Effector memory CD8-positive, alpha-beta T cell (primary cell): ENCODE measurements at places on chromosomes 6 and 20.

DNA sequence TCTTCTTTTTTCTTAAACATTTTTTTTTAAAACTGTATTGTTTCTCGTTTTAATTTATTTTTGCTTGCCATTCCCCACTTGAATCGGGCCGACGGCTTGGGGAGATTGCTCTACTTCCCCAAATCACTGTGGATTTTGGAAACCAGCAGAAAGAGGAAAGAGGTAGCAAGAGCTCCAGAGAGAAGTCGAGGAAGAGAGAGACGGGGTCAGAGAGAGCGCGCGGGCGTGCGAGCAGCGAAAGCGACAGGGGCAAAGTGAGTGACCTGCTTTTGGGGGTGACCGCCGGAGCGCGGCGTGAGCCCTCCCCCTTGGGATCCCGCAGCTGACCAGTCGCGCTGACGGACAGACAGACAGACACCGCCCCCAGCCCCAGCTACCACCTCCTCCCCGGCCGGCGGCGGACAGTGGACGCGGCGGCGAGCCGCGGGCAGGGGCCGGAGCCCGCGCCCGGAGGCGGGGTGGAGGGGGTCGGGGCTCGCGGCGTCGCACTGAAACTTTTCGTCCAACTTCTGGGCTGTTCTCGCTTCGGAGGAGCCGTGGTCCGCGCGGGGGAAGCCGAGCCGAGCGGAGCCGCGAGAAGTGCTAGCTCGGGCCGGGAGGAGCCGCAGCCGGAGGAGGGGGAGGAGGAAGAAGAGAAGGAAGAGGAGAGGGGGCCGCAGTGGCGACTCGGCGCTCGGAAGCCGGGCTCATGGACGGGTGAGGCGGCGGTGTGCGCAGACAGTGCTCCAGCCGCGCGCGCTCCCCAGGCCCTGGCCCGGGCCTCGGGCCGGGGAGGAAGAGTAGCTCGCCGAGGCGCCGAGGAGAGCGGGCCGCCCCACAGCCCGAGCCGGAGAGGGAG lies 580 bp downstream of the VEGFA start:
- peak; percentile 18 for DNase-seq

- DNase-seq, result no peak
Measured at GRCh38 chr6:169074526-169074925, 179.1 kb downstream of the THBS2 start.

GRCh38 chr6:109441069-109441816 lies 719 bp downstream of the SMPD2 start:
- peak; percentile 43 for DNase-seq

GRCh38 chr20:38202982-38203293 lies 37.9 kb upstream of the TGM2 start:
- DNase-seq, result no peak

GRCh38 chr6:109269953-109270517 lies 112.2 kb downstream of the CD164 start:
- no peak for DNase-seq

DNA sequence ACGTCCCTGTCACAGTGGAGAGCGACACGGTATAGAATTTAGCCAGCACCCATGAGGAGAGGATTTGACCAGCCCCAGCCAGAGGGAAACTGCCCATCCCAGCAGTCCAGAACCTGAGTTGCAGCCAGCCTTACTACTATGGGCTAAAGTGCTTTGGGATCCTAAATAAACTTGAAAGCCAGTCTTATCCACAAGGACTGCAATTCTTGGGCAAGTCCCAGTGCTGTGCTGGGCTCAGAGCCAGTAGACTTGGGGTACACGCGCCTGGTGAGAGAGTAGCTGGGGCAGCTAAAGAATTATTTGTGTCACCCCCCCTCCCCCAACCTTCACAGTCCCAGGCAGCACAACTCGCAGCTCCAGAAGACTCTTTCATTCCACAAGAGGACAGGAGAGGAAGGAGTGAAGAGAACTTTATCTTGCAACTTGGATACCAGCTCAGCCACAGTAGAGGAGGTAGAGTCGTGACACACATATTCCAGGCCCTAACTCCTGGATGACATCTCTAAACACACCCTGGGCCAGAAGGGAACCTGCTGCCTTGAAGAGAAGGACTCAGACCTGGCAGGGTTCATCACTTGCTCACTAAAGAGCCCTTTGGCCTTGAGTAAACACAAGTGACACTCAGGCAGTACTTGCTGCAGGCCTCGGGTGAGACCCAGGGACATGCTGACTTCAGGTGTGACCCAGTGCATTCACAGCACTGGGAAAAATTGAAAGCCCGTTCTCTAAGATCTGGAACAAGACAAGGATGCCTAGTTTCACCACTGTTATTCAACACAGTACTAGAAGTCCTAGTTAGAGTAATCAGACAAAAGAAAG lies 100.3 kb downstream of the REV3L start:
- no peak for DNase-seq

GRCh38 chr6:118668761-118669385 lies 17.5 kb upstream of the CEP85L start:
- no peak for DNase-seq

GRCh38 chr6:88650029-88650619 lies 313.3 kb downstream of the RNGTT start:
- no peak for DNase-seq

DNA sequence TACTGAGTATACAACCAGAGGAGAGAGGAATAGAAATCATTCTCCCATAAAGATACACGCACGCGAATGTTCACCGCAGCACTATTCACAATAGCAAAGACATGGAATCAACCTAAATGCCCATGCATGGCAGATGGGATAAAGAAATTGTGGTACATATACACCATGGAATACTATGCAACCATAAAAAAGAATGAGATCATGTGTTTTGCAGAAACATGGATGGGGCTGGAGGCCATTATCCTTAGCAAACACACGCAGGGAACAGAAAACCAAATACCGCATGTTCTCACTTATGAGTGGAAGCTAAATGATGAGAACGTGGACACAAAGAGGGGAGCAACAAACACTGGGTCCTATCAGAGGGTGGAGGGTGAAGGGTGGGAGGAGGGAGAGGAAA lies 3.4 kb downstream of the SERPINB6 start:
- DNase-seq, result no peak

- DNase-seq, result no peak
Measured at GRCh38 chr20:53201588-53201987, 229.4 kb downstream of the TSHZ2 start.

DNA sequence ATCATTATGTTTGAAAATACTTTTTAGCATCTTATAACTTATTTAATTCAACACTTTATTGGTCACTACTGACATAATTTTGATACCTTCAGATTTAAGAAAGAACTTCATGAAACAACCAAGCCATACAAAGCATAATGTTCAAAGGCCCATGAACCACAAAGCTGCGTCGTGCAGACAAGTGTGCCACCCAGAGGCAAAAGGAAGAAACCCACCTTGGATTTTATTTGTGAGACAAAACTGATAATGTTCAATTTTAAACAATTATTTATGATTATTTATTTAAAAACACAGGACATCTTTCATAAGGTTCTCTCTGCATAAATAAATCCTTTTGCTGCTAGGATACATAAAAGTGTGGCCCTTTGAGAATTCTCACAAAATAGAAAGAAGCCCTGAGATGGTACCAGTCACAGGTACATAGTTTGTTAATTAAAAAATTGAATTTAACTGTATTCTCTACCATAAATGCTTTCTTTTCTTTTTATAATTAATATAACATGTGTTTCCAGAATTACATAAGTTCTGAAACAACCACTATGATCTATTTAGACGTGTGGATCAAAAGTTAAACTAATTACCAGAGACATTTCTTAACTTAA lies 143.7 kb downstream of the RALGAPA2 start:
- DNase-seq, result peak; percentile 6

- DNase-seq, result peak; percentile 31
Measured at GRCh38 chr6:37171201-37171969, 1.4 kb downstream of the PIM1 start.

GRCh38 chr6:112886415-112886814 lies 539.3 kb downstream of the RFPL4B start:
- no peak for DNase-seq

GRCh38 chr6:159691133-159691962 lies 1.7 kb downstream of the SOD2 start:
- DNase-seq, result peak; percentile 32

GRCh38 chr6:108080010-108080780 lies 5.7 kb upstream of the OSTM1 start:
- DNase-seq, result no peak

- no peak for DNase-seq
Measured at GRCh38 chr20:20941468-20941889, 164.7 kb downstream of the LINC00237 start.

GRCh38 chr6:31270788-31271640 lies 878 bp downstream of the HLA-C start:
- peak; percentile 83 for DNase-seq

DNA sequence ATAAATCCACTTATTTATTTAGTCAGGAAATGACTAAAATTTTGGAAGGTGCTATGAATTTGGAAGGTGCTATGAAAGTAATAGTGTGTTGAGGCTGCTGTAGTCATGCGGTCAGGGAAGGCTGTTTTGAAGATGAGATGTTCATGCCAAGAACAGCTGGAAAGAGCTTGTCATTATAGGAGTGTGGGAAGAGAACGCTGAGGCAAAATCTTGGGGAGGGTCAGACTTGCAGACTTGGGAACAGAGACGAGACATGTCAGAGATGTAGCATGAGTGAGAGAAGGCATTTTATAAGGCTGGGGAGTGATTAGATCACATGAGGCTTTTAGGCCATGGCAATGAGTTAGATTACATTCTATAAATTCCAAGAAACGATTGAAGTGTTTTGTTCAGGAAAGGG lies 124.0 kb upstream of the B3GAT2 start:
- DNase-seq, result no peak

GRCh38 chr20:37420610-37421009 lies 74.7 kb downstream of the SRC start:
- DNase-seq, result no peak

DNA sequence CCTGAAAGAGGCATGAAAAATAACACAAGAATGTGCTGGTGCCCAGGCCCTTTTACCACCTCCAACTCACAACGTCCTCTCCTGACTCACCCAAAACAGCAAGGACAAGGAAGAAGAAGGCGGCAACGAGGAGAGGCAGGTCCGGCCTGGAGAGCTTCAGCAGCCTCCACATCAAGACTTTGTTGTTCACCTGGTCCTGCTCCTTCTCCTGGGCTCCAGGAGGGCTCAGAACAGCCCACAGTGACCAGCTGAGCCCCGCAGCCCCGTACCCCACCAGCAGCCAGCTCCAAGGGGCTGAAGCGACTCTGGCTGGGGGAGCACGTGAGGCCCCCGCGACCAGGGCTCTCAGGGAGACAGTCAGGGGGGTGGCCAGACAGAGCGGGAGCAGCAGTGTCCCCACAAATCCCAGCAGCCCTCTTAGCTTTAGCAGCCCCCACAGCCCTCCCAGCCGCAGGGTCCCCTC lies 857 bp downstream of the TAP2 start:
- no peak for DNase-seq

GRCh38 chr20:59039233-59039632 lies 3.4 kb downstream of the PRELID3B start:
- DNase-seq, result no peak

- DNase-seq, result no peak
Measured at GRCh38 chr6:46104209-46104608, 25.6 kb upstream of the ENPP4 start.

- DNase-seq, result no peak
Measured at GRCh38 chr6:89387516-89388201, 24.4 kb downstream of the RRAGD start.

DNA sequence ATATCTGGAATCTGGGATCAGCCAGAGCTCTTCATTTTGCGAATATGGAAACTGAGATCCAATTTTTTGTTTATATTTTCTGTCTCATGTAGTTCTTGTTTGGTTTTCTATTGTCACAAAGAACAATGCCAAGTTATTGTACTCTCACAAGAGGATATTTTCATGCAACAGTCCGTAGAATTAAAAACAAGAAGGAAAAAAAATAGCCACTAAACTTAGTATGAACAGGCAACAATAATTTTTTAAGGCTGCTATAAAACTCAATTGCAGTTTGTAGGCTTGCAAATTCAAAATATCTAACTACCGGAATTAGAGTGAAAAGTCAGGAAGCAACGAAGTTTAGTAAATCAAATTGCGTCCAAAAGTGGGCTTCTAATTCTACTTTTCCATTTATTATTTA lies 1.2 kb downstream of the POPDC3 start:
- no peak for DNase-seq

DNA sequence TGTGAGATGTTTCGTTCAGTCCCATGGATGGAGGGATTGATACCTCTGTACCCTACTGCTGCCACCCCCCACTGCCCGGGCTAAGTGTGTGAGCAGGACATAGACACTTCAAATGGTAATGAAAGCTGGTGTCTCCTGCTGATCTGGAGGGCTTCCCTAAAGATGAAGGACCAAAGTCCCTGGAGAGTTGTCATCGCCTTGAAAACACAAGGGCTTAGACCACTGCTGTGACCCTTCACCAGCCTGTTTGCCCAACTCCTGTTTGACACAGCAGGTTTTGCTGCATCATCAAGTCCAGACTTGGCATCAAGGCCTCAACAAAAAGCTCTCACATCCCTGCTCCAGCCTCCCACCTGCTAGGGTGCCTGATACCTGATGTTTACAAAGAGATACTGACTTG lies 57.9 kb upstream of the FAM8A1 start:
- DNase-seq, result no peak

GRCh38 chr20:20201124-20201523 lies 148.8 kb downstream of the CFAP61 start:
- DNase-seq, result no peak

DNA sequence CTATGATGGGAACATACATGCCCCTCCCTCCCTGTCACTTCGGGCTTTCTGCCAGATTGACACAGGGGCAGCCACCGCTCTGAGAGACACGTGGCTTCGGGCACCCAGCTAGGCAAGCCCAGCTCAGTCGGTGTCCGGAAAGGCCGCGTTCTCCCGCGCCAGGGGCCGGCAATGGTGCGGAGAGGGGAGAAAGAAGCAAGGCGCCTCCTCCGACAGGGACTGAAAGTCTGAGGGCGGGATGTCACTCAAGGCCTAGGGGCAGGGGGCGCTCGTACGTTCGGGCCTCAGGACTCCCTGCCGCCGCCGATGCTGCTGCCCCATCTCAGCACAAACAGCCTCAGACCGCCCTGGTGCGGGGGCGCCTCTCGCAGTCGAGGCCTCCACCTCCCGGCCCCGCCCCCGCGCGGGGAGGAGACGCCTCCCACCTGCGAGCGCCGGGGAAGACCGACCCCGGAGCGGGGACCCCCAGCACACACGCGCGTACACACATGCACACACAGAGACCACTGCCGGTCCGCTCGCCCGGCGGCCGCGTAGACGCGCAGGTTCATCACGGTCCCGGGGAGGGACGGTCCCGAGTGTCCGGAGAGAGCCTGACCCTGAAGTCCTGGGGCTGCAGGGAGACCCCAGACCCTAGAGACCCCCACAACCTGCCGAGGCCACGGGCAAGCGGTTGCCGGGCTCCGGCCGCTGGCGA lies 1.9 kb downstream of the GRM4 start:
- DNase-seq, result peak; percentile 31

- DNase-seq, result no peak
Measured at GRCh38 chr20:5072756-5073659, 46.8 kb downstream of the PCNA start.
